GM04504 (cell line): ENCODE measurements at places on chromosomes 12 and 14.

DNA sequence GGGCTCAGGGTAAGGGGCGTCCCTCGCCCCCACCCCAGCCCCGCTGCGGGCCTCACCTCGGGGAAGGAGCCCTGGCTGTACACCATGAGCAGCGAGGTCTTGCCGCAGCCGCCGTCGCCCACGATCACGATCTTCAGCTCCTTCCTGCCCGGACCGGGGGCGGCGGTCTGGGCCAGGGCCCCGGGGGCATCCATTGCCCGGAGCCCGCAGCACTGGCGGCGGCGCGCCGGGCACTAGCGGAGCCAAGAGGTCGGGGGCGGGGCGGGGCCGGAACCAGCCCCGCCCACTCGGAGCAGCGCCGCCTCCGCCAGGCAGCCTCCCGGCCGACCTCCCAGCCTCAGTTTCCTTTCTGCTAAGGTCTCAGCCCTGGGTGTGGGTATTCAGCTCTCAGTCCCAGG, at the start of gene RHOF:
RHOF (minus strand) TSS at position 249 of the 398 bp plus-strand sequence; CDS start at position 194, 55 bp downstream.
- no peak for DNase-seq

GRCh38 chr12:121344506-121344905, 7.7 kb downstream of the ANAPC5 start:
- no peak for DNase-seq

- no peak for DNase-seq
Observed at GRCh38 chr14:24399447-24399822, 632 bp downstream of the NYNRIN start.

DNA sequence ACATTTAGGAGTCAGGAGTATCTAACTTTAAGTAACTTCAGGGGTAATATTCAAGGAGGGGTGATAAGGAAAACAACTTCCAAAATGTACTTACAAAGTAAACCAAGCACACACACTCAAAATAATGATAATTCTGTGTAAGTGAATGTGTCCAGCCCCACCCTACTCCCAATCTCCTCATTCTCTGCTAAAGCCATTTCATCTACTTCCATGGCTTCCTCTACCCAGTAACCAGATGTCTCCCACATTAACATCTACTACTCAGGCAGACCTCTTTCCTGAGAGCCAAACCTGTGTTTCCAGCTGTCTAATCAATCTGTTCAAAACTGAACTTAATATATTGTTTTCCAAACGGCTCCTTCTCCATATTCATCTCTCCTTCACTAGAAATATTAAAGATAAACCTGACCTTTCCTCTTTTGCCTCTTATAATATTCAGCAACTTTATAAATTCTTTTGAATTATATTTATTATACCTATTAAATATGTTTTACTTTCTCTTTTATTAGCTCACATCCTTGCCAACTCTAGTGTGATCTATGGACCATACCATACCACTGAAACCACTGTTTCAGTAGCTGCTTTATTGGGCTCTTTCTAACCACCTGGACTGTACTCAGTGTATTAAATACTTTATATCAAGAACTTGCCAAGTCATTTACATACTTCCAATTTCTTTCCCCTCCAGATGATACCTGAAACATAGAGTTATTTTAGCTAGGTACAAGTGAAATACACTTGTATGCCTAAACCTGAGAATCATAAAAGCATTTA, 170.7 kb downstream of the PPFIA2 start:
- DNase-seq: no peak

- no peak for DNase-seq
Observed at GRCh38 chr12:19450362-19450761, 11.1 kb downstream of the AEBP2 start.

GRCh38 chr12:14896521-14897169, 11.0 kb upstream of the MGP start:
- no peak for DNase-seq

DNA sequence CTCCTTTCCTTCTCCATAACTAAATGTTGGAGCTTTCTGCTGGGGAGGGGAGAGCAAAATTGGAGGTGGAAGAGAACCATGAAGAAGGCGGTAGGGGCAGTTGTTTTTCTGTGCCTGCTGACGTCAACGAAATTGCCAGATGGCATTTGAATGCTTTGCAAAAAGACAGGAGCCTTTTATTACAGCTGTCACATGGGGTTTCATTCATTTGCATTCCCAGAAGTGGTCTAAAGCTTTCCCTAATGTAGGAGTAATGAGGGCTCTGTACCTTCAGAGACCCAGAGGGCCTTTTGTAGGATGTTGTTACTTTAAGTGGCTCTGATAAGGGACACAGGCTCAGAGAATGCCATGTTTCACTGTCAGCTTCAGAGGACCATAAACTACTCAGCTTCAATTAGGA, 107.1 kb upstream of the SLCO1C1 start:
- no peak for DNase-seq

DNA sequence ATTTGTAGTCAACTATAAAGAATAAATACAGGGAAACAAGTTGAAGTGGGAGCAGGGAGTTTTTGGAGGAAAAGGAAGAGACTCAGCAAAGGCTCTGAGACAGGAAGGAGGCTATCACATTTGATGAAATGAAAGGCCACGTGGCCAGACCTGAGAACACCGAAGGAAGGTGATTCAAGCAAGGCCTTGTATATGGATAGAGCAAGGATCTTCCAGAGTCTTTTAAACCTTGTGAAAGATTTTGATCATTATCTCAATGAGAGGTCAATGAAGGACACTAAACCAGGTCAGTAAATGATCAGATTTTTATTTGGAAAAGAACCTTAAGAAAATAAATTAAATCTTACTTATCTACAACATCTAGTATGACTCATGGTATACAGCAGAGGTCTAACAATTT, 523.5 kb downstream of the SLC16A7 start:
- DNase-seq: no peak
